Panc1 (cell line): ENCODE measurements at places on chromosomes 3 and 15.

DNA sequence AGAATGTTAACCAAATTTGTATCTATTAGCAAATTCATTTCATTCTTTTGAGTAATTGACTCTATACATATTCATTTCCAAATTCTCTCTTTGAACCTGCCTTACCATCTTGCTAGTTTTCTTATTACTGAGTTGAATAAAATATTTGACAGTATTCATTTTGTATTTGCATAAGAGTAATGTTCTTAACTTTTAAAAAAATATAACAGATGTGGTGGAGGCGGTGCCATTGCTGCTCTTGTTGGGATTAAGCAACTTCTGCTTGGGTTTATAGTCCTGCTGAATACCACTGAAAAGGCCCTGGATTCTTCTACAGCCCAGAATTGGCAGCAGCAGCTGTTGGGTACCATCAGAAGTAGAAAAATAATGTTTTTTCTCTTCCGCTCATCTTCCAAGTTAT, 148.9 kb upstream of the PEX5L start:
- no peak for DNase-seq

GRCh38 chr3:83233715-83234114, 1472.3 kb upstream of the GBE1 start:
- DNase-seq = no peak

DNA sequence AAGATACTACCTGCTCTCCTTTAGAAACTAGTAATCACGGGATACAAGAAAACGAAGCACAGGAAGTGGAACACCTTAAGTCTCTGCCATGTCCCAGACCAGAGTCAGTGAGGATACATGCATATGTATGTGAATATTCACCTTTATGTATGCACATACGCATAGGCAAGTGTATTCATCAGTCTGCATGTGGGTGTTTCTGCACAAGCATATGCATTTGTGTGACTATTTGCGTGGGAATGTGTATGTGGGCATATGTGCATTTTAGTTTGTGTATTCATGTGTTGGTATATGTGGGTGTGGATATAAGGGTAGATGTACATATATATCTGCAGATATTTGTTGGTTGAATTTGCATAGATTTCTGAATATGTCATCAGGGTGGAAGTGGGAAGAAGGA, 889.7 kb downstream of the AGBL1 start:
- DNase-seq = no peak

DNA sequence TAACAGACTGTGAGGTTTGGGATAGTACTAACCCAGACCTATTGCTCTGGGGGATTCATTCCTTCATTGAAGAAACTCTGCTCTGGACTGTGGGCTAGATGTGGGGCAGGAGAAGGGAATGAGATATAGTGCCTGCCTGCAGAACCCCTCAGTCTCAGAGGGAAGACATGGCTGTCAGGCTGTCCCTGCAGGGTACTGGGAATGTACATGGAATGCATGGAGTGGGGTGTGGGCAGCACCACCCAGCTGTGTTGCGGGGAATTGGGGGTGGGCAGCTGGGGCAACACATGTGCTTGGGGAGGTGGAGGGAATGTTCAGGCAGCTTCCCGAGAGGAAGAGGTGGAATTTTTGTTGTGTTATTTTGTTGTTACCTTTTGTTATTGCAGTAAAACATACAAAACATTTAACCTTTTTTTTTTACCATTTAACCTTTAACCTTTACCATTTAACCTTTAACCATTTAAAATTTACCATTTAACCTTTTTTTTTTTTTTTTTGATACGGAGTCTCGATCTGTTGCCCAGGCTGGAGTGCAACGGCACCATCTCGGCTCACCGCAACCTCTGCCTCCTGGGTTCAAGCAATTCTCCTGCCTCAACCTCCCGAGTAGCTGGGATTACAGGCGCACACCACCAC, 7.3 kb downstream of the PAQR5 start:
- no peak for DNase-seq

GRCh38 chr15:92078270-92078669, 224.8 kb downstream of the SLCO3A1 start:
- DNase-seq = no peak

- no peak for DNase-seq
Measured at GRCh38 chr15:75836959-75837334, 6.3 kb upstream of the UBE2Q2 start.

DNA sequence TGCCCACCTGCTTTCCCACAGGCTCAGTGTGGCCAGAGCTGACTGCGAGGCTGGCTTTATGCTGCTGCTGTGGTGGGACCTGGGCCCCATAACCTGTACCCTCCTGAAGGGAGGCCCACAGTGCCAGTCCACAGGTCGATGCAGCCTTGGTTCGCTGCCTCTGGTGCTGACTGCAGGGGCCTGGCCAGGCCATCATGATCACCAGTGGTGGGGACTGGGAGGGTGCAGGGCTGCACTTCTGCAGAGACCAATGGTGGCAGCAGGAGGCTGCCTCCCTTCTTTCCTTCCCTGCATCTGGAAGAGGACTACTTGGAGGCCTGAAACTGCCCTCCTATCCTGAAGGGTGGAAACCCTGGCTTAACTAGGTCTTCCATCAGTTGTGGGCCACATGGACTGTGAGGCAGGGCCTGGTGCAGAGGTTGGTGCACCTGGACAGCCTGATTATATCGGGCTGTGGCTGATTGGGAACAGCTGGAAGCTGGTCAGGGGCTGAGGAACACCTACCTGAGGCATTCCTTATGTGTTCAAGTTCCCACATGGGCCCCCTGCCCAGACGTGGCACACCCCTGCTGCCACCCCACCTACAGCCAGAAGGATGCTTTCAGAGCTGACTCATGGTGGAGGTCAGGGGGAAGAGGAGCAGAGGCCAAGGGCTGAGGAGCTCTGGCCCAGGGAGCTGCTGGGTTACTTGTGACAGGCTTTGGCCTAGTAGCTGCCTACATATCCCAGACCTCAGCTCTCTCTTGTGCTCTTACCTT, 29.8 kb downstream of the POMGNT2 start:
- DNase-seq = no peak

DNA sequence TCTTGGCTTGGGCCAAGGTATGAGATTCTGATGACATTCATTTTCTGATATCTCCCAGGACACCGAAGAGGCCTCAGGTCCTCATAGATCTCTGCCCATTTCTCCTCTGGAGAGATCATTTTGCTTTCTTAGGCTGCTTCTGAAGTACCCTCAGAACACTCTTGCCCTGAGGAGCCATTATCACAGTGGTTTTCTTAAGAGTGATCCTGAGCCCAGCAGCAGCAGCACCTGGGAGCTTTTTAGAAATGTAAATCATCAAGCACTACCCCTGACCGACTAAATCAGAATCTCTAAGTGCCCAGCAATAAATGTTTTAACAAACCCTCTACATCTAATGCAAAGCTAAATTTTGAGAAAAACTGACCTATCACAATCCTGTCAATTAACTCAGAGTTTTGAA, 40.6 kb upstream of the SLC9A9 start:
- DNase-seq = no peak

DNA sequence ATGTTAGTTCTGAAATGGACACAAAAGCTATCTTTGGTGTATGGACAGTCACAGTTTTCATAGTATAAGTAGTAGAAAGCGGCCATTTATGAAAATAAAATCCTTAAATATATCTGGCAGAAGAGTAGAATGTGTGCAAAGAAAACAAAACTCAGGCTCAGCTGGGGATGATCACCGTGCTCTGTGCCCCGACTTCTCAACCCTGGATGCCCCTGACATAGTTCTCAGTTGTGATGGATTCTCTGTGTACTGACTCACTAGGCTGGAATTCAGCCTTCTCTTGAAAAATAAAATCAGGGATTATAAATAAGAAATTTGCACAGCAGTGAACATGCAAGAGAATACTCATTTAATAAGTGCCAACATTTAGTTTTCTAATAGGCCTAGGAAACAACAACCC, 925.1 kb upstream of the NR2F2 start:
- DNase-seq = no peak
